CD8-positive, alpha-beta memory T cell (primary cell): ENCODE measurements at places on chromosomes 16 and 17. TPM values are rescaled to one million over a fixed set of nuclear protein-coding genes. Genes with fewer than 3 reads are reported as not detected.

CIITA gene
- total RNA-seq: 11.9 TPM

SYCE1L gene
- total RNA-seq: 3.9 TPM

KRTAP2-2 gene
- not detected for total RNA-seq

DLX4 gene
- total RNA-seq: 0.58 TPM

RRAD gene
- total RNA-seq: 0.88 TPM

SCNN1G gene
- not detected for total RNA-seq

PPL gene
- not detected for total RNA-seq

HOXB5 gene
- not detected for total RNA-seq

ADORA2B gene
- total RNA-seq: 0.95 TPM

CACNG3 gene
- total RNA-seq: not detected

PRKAR1A gene
- 197 TPM for total RNA-seq

SHCBP1 gene
- total RNA-seq: 35.6 TPM

KRTAP2-1 gene
- not detected for total RNA-seq

HS3ST6 gene
- not detected for total RNA-seq

ADAMTS18 gene
- not detected for total RNA-seq

LRRC75A gene
- total RNA-seq: 2.2 TPM

ZNF652 gene
- total RNA-seq: 11.9 TPM

TMEM98 gene
- total RNA-seq: 0.22 TPM

CSH2 gene
- total RNA-seq: not detected

WDR45B gene
- total RNA-seq: 49.1 TPM

ASGR2 gene
- total RNA-seq: not detected

APOBR gene
- total RNA-seq: 8.0 TPM

CMTM2 gene
- 0.22 TPM for total RNA-seq

ADPRM gene
- total RNA-seq: 10.0 TPM

RECQL5 gene
- 28.5 TPM for total RNA-seq

PRSS33 gene
- total RNA-seq: 0.15 TPM

ZG16B gene
- total RNA-seq: 0.74 TPM

NSRP1 gene
- total RNA-seq: 27.9 TPM

MNT gene
- 21.5 TPM for total RNA-seq

MAP2K3 gene
- 150 TPM for total RNA-seq

TMEM88 gene
- 5.3 TPM for total RNA-seq

DHRS7C gene
- total RNA-seq: not detected

NUPR1 gene
- total RNA-seq: not detected

KRT14 gene
- not detected for total RNA-seq

KRT32 gene
- total RNA-seq: not detected

TMIGD1 gene
- not detected for total RNA-seq

TSEN54 gene
- total RNA-seq: 56.9 TPM

CLDN7 gene
- total RNA-seq: 1.1 TPM

TBC1D3 gene
- total RNA-seq: not detected

IFI35 gene
- 24.0 TPM for total RNA-seq

WDR59 gene
- 55.9 TPM for total RNA-seq

TMC7 gene
- not detected for total RNA-seq
